ENCODE measurements at places on chromosomes 11 and 22. TPM values are rescaled to one million over a fixed set of nuclear protein-coding genes. Genes with fewer than 3 reads are reported as not detected.

Gene SLC22A12
- total RNA-seq: not detected

Gene OR8D1
- not detected for total RNA-seq

Gene KCNJ1
- total RNA-seq: 0.25 TPM

Gene CRYBA4
- not detected for total RNA-seq

Gene CASTOR1
- 4.9 TPM for total RNA-seq

Gene GGT1
- total RNA-seq: 1.1 TPM

Gene DEUP1
- not detected for total RNA-seq

Gene OR51B2
- not detected for total RNA-seq

Gene PGA5
- not detected for total RNA-seq

Gene SCUBE2
- total RNA-seq: 1.1 TPM

Gene ART5
- 3.4 TPM for total RNA-seq

Gene YPEL1
- 1.3 TPM for total RNA-seq

Gene GPHA2
- total RNA-seq: not detected

Gene SPTBN2
- total RNA-seq: 0.27 TPM

Gene SLC7A4
- 0.09 TPM for total RNA-seq

Gene KRTAP5-10
- not detected for total RNA-seq

Gene PKDREJ
- total RNA-seq: 0.09 TPM

Gene PHOX2A
- total RNA-seq: not detected

Gene MPZL3
- 0.41 TPM for total RNA-seq

Gene OR6A2
- 0.27 TPM for total RNA-seq

Gene MEI1
- total RNA-seq: not detected

Gene CCDC116
- 0.25 TPM for total RNA-seq

Gene NPAS4
- not detected for total RNA-seq

Gene LRRC4C
- 0.27 TPM for total RNA-seq

Gene MUC5AC
- total RNA-seq: under 0.01 TPM

Gene GLYATL1
- not detected for total RNA-seq

Gene KCNK4
- not detected for total RNA-seq

Gene GALR3
- total RNA-seq: not detected

Gene ABCC8
- not detected for total RNA-seq

Gene GRAMD4
- 25.1 TPM for total RNA-seq

Gene PKNOX2
- 2.0 TPM for total RNA-seq

Data from fibroblast of the aortic adventitia (primary cell).